ENCODE measurements at places on chromosomes 3 and 15.

- DNase-seq, result no peak
Observed at GRCh38 chr15:92466834-92467233, 73.2 kb downstream of the ST8SIA2 start.

- no peak for DNase-seq
Observed at GRCh38 chr15:69039516-69040225, 25.2 kb downstream of the NOX5 start.

DNA sequence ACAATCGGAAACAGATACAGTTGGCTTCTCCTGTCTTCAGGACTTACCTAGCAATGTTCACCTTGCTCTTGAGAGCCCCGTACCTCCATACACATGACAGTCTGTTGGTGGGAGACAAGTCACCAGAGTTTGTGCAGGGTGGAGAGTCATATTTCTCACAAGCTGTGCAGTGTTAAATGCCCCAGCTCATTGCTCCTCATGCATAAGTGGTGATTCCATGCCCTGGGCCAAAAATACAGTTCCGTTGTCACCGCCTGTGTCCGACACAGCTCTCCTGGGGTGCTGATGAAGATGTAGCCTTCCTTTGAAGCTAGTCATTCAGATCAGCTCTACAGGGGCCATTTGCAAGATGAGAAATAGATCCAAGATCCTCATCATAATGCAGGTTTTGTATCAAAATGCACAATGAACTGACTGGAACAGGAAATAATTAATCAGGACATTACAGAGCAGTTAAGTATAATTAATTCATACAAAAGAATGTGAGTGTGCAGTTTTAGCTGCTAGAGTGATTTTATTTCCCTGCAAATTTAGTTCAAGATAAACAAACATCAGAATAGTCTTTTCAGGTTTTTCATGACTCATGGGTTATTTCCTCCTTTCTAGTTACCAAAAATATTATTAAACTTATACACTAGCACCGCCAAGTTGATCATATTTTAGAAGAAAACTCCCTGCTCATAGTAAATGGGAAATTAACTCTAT is 66.5 kb downstream of the CD47 start:
- no peak for DNase-seq

- DNase-seq, result no peak
Observed at GRCh38 chr15:73709241-73709640, 25.1 kb downstream of the CD276 start.

DNA sequence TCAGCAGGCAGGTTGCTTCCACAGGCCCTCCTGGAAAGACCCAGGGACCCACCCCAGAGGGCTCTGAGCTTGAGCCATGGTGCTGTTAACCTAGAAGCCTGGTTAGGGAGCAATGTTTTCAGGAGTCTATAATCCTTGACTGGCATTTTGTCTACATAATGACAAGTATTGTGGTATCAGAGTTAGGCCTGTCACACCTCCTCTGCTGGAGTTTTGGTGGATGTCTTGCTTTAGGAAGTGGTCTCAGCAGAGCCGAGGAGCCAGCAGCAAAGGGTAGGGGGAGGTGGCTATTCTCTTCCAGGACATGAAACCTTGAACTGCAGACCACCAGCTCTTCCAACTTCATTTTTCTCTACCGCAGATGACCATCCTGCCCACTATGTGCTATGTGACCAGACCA is 76.1 kb downstream of the CLSTN2 start:
- no peak for DNase-seq

DNA sequence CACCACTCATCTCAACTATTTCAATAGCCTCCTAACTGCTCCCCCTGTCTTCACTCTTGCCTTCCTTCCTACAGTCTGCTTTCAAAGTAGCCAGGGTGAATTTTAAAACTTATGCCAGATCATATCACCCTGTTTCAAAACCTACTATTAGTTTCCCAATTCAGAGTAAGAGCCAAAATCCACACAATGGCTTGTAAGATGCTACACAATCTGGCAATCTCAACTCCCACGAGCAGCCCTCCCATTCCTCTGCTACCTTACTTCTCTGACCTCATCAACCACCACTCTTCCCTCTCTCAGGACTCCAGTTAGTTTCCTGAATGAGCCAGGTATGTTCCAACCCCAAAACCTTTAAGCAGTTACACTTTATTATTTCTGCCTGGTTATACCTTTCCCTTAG is 62.5 kb downstream of the VPS13C start:
- DNase-seq, result no peak
